NCI-H1436 (cell line): ENCODE measurements at places on chromosomes 1 and 21.

DNA sequence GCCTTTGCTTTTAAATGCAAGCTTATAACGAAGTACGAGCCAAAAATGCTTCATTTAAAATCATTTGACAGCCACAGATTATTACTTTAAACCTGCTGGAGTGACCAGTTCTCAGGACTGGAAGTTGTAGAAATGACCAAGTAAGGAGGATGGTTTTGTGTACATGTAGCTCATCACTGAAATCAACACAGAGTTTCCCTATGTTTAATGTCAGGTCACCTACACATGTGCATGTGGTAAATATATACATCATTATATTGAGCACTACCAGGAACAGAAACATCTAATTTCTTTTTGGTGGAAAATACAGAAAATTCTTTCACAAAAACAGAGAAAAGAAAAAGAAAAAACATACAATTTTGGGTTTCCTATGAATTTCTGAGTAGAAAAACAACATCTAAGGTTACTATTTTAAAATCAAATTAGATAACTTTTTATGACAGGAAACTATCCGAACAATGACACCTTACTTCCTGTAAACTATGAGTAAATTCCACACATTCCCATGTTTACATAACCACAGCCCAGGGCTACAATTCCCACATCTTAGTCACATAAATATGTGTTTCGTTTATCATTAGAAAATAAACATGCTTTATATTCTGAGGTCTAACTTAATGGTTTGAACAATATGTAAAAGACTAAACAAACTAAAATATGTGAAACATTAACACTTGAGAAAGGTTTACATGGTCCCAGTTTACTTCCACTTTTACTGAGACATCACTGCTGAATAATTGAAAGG is 73.6 kb downstream of the ZNF281 start:
- no peak for DNase-seq

DNA sequence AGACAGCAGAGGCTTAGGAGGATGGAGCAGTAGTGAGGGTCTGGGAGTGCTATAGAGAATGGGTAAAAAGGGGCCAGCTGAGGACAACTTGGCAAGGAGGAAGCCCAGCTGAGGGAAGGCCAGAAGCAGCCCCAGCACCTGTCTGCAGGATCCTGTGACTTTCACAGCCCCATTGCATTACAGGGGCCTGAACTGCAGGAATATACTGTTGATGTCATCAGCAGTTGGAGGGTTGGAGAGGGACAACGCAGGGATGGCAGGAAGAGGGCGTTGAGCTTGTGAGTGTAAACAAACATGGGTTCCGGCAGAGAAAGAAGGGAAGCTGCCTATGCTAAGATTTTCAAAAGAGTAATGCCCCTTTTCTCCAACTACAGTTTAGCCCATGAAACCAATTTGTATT is 628.5 kb downstream of the SMYD3 start:
- DNase-seq, result no peak

GRCh38 chr1:100328133-100328532 is 24.2 kb upstream of the CDC14A start:
- DNase-seq, result no peak

- DNase-seq, result no peak
Observed at GRCh38 chr21:31248598-31248997, 95.5 kb downstream of the TIAM1 start.

DNA sequence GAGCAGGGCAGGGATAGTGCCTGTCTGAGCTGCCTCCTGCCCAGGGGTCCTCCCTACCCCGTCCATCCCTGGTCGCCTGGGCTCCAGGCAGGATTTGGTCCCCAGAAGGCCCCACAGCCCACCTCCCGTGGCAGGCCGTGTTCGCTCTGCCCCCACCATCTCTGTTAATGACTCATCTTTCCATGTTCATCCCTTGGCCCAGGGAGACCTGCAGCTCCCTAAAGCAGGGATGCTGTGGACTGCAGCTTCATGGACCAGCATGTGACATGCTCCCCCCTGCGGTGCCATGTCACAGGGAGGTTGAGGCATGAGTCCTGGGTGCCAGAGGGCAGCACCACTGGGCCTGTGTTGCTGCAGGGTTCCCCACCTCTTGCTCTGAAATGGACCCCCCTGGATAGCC is 26.8 kb downstream of the UBASH3A start:
- no peak for DNase-seq

DNA sequence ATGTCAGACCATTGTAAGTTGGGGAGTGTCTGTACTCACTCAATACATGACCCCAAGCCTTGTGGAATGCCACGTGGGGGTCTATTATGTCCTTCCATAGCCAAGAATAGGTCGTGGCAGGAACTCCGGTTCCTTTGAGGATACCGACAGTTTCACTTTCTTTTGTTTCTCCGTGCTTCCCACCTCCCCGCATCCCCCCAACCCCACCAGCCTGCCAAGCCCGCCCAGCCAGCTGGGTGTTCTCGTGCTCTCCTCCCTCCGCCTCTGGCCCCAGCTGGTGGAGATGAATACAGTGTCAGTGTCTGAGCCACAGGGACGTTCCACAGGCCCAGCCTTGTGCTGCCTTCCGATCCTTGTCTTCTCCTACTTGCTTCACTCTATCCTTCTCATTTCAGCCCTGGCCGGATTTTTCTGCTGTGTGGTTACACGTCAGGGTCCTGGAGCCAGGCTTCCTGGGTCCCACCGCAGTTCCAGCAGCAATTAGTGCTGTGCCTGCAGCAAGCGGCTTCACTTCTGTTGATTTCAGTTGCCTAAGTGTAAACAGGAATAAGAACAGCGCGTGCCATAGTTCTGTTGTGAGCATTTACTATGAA is 4.1 kb upstream of the AGTRAP start:
- DNase-seq, result peak; percentile 53

GRCh38 chr1:226511296-226511695 is 37.3 kb upstream of the STUM start:
- DNase-seq, result no peak

DNA sequence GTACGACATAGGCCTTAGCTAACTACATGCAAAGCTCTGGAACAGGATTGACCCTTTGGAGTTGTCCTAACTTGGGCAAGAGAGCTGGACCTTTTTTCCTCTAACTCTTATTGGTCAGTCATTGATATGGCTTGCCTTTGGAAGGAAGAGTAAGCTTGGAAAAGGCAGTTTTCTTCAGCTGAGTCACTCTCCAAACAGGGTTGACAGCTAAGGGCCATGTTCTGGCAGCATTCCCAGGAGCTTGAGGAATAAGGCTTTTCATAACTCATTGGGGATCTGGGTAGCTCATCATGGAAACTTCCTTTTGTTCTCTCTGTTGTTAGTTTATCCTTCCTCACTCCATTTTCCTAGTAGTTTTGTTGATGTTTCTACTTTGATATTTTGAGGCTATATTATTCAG is 14.5 kb upstream of the ERRFI1 start:
- no peak for DNase-seq

DNA sequence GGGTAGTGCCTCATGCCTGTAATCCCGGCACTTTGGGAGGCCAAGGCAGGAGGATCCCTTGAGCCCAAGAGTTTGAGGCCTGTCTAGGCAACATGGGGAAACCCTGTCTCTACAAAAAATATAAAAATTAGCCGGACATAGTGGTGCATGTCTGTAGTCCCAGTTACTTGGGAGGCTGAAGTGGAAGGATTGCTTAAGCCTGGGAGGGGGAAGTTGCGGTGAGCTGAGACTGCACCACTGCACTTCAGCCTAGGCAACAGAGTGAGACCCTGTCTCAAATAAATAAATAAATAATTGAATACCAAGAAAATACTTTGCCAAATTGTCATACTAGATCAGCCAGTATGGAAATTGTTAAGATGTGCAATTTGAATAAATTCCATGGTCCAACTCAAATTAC is 5.9 kb upstream of the RBBP5 start:
- no peak for DNase-seq

GRCh38 chr21:26297851-26298250 is 127.3 kb upstream of the APP start:
- DNase-seq, result no peak

DNA sequence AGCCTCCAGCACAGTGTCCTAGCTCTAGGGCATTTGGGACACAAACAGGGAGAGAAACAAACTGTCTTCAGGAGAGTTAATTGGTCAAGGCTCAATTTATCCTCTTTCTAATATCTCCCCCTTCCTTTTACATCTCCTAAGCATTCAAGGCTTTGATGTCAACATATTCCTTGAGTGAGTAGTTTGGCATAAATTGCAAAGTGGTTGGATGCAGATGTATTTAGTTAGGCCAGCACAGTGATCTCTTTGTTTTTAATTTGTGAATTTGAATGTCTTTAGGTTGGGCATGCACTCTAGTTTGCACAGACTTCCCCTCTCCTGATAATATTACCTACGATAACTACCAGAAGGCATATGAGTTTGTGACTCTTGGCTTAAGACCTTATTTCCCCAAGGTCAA is 12.5 kb upstream of the OLFML2B start:
- no peak for DNase-seq
